Kasumi-1 (cell line): ENCODE measurements at places on chromosomes 1 and 21.

GRCh38 chr21:24118738-24119459 lies 1488.4 kb downstream of the MRPL39 start:
- no peak for DNase-seq

GRCh38 chr1:9332513-9333143 lies 39.9 kb downstream of the SPSB1 start:
- DNase-seq, result no peak

GRCh38 chr1:40612345-40612831 lies 53.1 kb downstream of the RIMS3 start:
- peak; percentile 86 for DNase-seq

DNA sequence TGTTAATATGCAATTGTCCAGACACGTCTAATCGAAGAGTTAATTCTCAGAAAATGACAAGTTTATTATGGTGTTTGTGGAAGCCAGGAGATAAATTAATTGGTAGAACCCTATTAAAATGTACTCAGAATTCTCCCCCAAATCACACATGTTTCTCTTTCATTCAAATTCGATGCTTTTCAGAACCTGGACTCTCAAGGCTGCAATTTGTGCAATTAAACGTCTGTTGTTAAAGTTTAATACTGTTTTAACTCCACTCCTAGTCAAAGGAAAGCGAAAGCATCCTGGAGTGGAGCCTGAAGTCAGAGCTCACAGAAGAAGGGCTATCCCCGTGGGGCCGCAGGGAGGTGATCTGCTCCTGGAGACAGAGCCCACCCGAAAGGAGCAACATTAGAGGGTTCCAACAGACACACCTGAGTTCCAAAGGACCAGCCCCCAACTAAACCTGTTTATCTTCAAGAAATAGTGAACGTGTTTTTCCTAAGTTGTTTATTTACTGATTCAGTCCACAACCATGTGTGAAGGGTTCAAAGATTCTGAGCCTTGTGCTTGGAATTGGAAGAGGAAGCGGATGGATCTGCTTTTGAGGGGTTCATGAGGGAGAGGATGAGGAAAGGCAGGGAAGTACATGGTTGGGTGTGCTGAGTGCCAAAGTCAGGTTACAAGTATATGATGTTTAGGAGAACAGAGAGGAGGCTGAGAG lies 68.0 kb upstream of the AKT3 start:
- DNase-seq, result no peak

- no peak for DNase-seq
Observed at GRCh38 chr1:76144247-76144646, 69.7 kb downstream of the ST6GALNAC3 start.

DNA sequence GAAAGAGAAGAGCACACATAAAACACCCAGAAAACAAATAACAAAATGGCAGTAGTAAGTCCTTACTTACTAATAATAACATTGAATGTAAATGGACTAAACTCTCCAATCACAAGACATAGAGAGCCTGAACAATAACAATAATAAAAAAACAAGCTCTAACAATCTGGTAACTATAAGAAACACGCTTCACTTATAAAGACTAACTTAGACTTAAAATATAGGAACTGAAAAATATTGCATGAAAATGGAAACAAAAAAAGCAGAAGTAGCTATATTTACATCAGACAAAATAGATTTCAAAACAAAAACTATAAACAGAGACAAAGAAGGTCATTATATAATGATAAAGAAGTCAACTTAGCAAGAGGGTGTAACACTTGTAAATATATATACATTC lies 83.1 kb upstream of the LYPLAL1 start:
- peak; percentile 21 for DNase-seq

DNA sequence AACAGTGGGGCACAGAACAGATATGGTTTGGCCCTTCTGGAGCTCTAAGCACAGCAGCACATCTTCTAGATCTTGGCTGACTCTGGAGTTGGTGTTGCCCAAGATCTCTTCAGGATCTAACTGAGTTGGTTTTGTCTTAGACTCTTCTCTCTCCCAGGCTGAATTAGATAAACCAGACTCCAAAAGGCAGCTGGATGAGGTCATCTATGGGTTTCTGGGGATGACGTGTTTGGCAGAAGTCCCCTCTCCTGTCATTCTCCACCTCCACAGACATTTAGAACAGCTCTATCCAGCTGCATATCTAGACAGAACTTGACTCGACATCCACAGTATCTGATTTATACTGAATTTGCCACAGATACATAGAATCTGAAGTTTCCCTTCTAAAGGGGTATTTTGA lies 75.3 kb downstream of the ST6GALNAC5 start:
- no peak for DNase-seq

DNA sequence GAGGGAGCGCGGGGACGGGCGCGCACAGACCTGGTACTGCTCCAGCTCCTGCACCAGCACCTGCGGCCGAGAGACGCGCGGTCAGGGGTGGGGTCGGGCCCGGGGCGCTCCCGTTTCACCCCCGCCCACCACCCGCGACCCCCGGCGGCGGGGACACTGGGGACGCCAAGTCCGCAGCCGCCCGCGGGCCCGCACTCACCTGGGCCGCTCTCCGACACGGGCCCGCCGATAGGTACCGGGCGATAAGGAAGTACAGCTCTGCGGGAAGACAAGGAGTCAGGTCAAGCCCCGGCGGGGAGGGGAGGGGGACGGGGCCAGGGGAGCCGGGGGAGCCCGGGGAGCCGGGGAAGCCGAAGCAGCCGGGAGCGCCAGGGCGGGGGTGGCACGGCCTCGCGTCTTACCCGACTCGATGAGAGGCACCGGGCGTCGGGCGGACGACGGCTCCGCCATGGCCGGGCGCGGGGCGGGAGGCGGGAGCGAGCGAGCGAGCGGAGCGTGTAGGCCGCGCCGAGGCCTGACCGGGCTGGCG lies 326 bp downstream of the BRWD1 start:
- no peak for DNase-seq

- DNase-seq, result no peak
Observed at GRCh38 chr21:46181953-46182547, 2.2 kb downstream of the SPATC1L start.

DNA sequence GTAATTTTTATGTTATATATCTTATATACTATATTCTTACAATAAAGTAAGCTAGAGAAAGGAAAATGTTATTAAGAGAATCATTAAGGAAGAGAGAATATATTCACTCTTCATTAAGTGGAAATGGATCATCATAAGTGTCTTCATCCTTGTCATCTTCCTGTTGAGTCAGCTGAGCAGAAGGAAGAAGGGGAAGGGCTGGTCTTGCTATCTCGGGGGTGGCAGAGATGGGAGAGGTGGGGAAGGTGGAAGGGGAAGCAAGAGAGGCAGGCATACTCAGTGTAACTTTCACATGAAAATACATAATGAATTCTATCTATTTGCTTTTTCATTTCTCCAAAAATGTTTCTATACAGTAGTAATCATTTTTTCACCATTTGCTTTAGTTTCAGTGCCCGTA lies 5.1 kb downstream of the DNASE2B start:
- peak; percentile 16 for DNase-seq

DNA sequence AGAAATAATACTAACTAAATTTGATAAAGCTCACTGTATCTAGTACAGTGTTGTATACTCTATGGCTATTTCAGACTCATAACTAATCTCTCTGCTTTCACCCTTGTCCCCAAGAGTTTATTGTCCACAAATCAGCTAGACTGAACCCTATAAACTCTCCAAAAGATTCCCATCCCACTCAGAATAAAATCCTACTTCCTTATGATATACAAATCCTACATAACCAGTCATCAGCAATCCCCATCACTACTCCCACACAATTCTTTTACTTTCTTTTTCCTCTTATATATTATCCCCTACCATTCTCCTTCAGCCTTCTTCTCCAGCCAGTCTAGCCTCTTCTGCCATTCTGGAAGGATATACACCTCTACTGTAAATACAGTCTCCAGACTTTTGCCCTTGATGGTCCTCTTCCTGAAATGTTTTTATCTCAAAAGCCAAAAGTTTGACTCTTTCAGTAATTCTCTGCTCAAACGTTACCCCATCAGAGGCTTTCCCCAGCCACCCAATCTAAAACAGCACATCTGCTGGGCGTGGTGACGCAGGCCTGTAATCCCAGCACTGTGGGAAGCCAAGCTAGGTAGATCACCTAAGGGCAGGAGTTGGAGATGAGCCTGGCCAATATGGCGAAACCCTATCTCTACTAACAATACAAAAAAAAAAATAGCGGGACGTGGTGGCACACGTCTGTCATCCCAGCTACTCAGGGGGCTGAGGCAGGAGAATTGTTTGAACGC lies 41.6 kb downstream of the ABL2 start:
- no peak for DNase-seq

GRCh38 chr21:29018540-29018939 lies 609 bp downstream of the RWDD2B start:
- no peak for DNase-seq
